Lung (tissue), 17 donors: ENCODE measurements at places on chromosomes 11 and 22.

DNA sequence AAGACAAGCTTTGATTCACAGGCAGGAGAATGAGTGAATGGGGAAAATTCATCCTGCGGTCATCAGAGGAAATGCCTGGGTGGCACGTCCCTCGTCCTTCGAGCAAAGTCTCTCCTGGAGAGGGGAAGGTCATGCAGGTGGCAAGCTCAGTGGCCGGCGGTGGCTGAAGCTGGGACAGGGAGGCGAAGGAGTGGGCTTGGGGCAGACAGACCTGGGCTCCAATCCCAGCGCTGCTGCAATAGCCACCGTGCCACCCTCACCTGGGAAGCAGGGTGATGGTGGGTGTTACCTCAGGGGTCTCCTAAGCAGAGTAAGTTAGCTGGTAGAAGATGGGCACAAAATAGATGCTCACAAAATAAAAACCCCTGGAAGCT, 22.4 kb upstream of the CACNG2 start:
- DNase-seq, result no peak

DNA sequence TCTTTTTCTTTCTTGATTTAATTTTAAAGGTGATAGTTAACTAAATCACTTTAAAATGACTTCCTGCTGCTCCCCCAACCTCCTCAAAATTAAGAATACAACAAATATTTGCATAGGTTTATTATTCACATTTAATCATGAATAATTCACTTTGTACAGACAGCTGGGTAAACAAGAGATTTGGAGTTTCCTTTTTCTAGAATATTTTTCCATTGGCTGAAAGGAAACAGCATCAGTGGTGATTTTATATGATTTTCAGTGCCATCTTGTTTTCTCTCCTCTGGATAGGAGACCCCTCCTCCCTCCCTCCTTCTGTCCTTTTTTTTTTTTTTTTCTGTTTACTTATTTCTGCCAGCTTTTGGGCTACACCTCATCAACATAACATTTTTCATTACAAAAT, 60.5 kb downstream of the LIF start:
- peak; percentile 69 for DNase-seq

DNA sequence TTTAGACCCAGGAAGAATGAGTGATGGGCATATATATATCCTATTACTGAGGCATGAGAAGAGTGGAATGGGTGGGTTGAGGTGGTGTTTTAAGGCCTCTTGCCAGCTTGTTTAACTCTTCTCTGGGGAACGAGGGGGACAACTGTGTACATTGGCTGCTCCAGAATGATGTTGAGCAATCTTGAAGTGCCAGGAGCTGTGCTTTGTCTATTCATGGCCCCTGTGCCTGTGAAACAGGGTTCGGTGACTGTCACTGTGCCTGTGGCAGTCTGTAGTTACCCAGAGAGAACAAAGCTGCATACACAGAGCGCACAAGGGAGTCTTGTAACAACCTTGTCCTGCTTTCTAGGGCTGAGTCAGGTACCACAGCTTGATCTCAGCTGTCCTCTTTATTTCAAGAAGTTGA, 11.7 kb downstream of the LIMK2 start:
- peak; percentile 61 for DNase-seq

GRCh38 chr22:22666307-22667091, 22.1 kb downstream of the GGTLC2 start:
- peak; percentile 39 for DNase-seq

DNA sequence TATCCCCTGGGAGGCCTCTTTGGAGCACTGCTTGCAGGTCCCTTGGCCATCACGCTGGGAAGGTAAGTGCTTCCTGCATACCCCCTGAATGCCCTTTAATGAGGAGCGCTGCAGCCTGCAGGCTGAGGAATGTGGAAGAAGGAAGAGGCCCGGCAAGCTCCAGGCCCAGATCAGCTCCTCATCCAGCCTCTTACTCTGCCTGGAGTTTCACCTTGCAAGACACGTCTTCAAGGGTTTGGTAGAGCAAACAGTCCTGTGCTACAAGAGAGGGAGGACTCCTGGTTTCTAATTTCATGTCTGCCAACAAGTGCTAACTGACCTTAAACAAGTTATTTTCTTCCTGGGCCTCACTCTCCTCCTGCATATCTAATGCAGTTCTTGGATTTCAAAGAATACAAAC, 10.9 kb downstream of the SLC2A11 start:
- DNase-seq, result peak; percentile 34

DNA sequence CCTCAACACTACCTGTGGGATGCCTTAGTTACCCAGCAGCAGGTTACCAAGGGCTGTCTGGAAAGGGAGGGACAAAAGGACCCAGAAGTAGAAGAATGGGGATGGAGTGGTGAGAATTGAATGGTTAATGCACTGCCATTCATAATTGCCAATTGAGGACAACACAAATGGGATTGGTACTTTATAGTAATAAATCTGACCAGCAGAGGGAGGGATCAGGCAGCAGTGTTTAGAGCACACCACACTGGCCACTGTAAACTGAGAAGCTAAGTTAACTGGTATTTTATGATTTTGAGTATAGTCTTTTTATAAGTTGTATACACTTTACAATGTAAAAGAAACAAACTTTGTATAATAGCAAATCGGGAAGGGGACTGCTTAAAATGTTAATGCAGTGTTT, 10.7 kb downstream of the TBRG1 start:
- DNase-seq, result no peak

- no peak for DNase-seq
Measured at GRCh38 chr11:48150213-48150612, 66.4 kb upstream of the OR4B1 start.

GRCh38 chr11:44893308-44893822, 57.3 kb downstream of the TP53I11 start:
- peak; percentile 66 for DNase-seq

- peak; percentile 65 for DNase-seq
Measured at GRCh38 chr11:119518746-119519730, 96.1 kb upstream of the THY1 start.

DNA sequence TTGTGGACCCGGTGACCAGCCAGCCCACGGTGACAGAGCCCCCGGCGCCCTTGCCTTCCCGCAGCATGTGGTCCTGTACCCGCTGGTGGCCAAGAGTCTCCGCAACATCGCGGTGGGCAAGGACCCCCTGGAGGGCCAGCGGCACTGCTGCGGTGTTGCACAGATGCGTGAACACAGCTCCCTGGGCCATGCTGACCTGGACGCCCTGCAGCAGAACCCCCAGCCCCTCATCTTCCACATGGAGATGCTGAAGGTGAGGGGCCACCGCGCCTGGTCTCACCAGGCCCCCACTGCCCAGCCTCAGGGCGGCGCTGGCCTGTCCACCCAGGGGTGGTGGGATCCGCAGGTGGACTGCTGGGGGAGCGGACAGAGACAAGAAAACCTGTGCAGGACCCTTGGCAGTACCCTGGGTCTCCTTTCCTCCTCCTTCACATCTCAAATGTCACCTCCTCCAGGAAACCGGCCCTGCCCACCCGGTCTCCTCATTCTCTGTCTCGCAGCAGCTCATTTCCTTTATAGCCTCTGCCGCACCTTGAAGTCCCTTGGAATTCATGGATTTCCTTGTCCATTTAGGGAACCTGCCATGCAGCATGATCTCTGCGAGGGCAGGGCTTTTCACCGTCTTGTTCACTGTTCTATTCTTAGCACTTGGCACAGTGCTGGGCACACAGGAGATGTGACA, 6.5 kb downstream of the AIP start:
- DNase-seq, result no peak

- no peak for DNase-seq
Measured at GRCh38 chr11:80473562-80473961, 1032.7 kb upstream of the TENM4 start.

GRCh38 chr11:116274521-116274920, 498.3 kb downstream of the BUD13 start:
- DNase-seq, result no peak
